ENCODE measurements at places on chromosomes 4 and X.

DNA sequence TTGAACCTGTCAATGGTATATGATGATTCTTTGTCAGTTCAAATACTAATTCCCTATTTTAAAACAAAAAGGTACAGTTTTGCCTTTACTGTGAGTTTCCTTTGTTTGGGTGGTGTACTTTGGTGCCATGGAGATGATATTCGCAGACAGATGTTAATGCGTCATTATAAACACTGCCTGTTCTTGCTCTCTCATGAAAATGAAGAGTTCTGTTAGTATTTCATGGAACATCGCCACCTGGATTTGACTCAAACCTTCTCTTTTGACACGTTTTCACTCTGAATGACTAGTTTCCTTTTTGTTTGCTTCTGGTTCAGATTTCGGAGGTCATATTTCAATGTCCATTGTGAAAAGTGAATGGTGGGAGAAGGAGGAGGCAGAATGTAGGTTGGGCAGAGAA, 6.9 kb upstream of the CTSO start:
- DNase-seq: no peak

- no peak for DNase-seq
Measured at GRCh38 chrX:115650916-115651315, 89.9 kb downstream of the PLS3 start.

DNA sequence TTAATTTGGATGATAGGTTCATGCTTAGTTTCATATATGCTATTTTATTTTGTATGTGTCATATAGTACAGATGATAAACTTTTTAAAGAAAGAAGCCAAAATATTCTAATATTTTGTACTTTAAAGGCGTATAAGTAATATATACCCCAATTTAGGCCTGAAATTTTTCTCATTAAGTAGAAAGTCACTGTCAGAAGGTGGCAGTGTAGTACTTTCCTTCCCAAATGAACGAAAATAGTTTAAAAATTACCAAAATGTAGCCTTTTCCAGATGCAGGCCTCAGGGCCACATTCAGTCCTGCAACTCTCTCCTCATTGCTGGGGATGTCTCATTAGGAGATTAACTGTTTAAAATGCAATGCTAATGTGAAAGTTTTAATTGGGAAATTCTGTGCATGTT, 1263.6 kb downstream of the C4orf33 start:
- DNase-seq: no peak

DNA sequence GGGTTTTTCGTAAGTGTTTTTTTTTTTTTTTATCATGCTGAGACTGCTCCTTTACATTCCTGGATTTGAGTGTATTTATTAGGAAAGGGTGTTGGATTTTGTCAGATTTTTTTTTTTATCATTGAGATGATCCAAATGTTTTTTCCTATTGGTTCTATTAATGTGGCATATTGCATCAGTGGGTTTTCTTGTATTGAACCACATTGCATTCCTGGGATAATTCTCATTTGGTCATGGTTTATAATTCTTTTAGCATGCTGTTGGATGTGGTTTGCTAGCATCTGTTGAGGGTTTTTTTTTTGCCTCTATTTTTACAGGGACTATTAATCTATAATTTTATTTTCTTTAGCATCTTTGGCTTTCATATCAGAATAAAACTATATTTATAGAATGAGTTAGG, 28.8 kb downstream of the COL4A5 start:
- no peak for DNase-seq

DNA sequence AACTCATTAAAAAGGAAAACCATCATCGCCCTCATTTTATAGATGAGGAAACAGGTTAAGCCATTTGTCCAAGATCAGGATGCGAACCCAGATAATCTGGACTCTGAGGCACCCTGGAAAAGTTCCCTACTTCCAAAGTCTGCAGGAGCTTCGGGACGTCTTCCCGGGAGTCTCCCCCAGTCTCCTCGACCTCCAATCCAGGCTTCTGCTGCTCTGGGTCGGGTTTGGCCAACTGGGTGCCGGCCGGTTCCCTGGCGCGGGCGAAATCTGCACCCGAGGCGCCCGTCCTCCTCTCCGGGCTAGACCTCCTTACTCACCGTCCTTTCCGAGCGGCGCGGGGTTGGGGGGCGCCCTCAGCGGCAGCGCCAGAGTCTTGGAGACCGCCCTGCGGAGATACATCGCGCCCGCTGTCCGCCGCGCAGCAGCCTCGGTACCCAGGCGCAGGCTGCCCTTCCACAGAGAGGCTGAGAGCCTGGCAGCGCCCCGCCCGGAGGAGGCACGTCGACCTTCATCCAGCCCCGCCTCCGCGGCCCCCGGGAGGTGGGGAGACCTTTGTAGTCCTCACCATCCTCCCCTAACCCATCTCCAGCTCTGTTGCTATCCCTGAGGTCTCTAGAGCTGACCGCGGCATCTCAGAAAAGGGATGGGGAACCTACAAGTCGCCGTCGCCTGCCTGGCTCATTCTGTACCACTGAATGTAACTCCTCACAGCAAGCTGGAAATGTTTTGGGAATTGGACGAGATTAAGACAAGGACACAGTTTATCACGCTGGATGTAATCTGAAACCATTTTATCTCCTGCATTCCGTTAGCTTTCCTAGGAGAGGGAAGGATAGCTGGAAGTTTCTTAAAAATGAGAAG, at the start of gene MGARP:
MGARP (minus strand) TSS at position 466 of the 861 bp plus-strand sequence; CDS start at position 399, 67 bp downstream.
- DNase-seq: no peak

GRCh38 chr4:26021417-26022345, 107.7 kb downstream of the SMIM20 start:
- no peak for DNase-seq

GRCh38 chr4:142812091-142812490, 34.0 kb downstream of the INPP4B start:
- no peak for DNase-seq

DNA sequence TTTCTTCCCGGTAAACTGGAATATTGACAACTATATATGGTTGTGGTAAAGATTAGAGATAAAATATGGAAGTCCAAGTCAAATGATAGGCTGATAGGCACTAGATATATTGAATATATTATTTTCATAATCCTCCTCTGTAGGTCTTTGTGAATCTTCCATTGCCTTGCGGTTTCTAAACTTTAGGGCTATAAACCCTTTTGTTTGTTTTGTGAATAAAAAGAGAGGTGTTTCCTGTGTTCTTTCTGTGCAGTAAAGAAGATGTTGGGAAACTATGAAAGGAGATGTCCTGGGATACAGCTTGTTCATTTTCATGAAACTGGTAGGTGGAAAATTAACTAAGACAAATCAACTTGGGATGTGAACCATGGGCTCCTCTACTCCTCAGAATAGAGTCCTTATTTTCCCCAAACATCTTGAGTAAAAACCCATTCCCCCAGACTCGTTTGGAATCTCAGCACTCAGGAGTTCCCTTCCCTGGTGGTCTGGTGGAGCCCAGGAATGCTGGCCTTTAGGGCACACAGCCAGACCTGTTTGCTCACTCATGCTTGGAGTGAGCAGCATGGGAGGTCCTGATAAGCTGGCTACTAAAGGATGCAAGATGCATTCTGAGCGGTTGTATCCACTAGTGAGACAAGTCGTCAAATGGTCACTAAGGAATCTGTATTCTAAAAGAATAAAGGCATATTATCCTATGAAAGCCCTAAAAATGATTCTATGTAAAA, 22.2 kb downstream of the PRDM8 start:
- DNase-seq: no peak

GRCh38 chrX:84729809-84730208, 227.6 kb upstream of the HDX start:
- peak; percentile 58 for DNase-seq

DNA sequence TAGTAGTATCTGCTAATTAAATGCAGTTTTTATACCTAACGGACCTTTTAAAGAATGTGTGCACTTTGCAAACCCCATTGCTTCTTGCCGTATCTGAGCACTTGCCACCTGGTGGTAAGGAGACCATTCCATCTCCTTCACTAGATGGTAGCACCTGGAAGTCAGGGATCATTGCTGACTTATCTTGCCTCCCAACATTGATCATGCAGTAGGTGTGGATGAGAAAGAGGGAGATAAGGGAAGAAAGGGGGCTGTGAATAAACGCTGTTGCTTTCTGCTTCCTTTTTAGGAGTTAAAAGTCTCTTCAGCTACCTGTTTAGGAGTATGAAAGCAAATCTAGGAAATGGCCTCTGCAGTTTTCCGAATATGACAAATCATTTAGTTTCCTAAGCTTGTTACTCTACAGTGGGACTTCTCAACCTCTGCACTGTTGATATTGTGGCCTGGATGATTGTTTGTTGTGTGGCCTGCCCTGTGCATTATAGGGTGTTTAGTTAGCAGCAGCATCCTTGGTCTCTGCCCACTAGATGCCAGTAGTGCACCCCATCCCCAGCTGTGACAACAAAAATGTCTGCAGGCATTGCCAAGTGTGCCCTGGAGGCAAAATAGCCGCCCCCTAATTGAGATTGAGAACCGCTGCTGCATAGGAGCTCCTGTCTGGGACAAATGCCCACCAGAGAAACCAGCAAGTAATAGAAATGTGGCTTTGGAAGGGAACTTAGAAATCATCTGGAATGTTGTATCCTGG, 38.8 kb downstream of the GAB1 start:
- DNase-seq: no peak

DNA sequence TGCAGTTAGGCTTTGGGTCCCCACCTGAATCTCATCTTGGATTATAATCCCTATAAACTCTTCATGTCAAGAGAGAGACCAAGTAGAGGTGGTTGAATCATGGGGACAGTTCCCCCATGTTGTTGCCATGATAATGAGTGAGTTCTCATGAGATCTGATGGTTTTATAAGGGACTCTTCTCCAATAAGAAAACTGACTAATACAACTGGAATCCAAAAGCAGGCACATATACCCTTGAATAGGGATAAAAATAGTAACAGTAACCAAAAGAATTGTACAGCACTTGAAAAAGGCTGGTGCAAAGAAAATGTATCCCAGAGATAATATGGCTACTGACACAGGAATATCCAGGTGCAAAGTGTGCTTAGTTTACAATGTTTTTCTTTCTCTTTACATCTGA, 351.5 kb upstream of the MAD2L1 start:
- DNase-seq: no peak

GRCh38 chr4:6473264-6474052, 1.0 kb upstream of the PPP2R2C start:
- no peak for DNase-seq

- DNase-seq: peak; percentile 16
Measured at GRCh38 chrX:57286507-57287251, at the start of gene FAAH2. Gene FAAH2, plus strand, starts transcription at chrX:57286706. Its CDS starts 120 bp downstream, at chrX:57286826.

DNA sequence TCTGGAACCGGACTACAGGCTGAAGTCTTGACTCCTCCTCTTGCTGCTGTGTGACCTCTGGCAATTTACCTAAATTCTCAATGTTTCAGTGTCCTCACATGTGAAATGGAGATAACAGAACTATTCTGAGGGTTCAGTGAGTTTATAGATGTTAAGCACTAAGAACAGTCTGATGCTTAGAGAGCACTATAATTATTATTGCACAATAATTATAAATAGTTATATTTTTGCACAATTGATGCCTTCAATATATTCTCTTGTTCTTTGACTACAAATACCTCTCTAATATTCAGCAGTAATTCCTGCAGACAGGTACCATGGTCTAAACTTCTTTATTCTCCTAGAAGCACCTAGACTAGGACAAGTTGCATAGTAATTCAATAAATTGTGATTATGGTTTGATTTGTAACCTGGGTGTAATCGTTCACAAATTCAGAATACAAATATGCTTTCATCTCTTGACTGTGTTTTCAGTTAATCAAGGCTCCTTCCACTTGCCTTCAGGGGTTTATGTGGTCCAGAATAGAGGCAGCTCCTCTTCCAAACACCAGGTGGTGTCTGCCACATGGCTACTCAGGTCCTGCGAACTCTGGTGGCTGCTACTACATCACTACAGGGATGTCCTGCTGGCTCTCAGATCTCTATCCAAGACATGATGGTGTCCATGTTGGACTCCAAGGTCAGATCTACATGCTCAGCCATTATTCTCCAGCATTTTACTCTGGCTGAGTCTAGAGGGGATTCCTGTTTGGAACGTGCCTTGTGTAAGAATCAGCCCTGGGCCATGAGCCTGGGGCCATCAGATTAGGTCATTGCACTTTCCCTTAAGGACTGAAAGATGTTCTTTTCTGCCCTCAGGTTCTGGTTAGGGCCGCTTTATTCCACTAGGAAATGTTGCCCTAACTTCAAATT, 103.4 kb downstream of the QRFPR start:
- DNase-seq: no peak

GRCh38 chrX:2954541-2954940, 25.4 kb upstream of the ARSD start:
- DNase-seq: no peak

DNA sequence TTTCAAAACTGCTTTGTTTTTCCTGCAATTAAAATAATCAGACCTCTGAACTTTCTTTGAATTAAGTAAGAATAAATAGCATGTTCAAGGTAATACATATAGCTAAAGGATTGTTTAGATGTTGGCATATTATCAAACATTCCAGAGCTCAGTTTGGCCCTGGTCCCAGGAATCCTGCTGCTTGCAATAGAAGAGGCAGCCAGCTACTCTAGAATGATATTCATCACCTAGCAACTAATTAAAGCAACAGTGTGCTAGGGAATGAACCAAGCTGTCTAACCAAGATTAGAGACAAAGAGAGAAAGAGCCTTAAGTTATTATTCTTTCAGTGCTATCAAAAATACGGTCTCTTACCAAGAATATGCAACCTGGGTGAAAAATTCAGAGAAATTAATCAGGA, 460.9 kb downstream of the GABRG1 start:
- peak; percentile 28 for DNase-seq

DNA sequence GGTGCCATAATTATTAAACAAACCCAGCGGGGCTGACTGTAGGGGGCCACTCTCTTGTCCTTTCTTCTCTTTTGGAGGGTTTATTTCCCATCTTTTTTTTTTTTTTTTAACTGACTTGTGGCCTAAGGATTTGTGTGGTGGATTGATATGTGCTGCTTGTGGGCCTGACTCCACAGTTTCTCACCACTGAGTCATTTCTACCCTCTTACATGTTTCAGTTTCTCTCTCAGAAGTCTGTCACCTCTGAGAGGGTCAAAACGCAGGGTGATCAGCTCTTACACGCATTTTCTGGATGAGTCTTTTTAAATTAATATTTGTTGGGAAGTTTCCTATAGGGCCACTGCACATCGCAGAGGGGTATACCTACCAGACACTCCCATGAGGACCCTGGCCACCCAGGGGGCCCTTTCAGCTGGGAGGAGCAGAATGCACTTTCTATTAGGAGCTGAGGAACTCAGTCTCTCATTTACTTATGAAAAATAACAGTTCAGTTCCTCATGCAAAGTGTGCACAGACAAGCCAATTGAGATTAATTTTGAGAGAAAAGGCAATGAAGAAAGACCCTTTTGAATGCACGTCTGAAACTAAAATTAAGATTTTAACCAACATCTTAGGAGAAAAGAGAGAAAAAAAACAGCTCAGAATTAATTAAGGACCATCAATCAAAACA, 407.9 kb downstream of the TECRL start:
- no peak for DNase-seq

DNA sequence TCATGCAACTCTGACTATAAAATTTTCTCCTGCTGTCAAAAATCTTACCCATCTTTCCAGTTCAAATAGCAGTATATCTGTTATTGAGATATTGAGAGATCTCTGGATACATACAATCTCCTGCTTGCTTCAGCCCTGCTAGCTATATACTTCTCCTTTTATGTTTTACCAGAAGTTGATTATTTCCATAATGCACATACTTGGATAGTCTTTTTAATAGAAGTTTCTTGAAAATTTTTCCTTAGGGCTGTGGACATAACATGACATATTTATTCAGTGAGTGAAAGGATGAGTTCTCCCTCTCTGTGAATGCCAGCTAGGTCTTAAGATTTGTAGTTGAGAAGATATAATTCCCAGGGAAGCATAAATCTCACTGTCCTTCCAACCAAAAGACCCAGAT, 234.1 kb upstream of the NR3C2 start:
- DNase-seq: no peak
